ENCODE measurements at places on chromosomes 5 and 9.

DNA sequence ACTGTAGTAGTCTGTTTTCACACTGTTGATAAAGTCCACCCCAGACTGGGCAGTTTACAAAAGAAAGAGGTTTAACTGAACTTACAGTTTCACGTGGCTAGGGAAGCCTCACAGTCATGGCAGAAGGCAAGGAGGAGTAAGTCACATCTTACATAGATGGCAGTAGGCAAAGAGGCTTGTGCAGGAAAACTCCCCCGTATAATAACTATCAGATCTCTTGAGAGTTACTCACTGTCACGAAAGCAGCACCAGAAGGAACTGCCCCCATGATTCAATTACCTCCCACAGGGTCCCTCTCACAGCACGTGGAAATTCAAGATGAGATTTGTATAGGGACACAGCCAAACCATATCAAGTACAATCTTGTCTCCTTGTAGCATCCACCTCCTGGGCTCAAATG lies 21.1 kb downstream of the PARP8 start:
- DNase-seq, result no peak

DNA sequence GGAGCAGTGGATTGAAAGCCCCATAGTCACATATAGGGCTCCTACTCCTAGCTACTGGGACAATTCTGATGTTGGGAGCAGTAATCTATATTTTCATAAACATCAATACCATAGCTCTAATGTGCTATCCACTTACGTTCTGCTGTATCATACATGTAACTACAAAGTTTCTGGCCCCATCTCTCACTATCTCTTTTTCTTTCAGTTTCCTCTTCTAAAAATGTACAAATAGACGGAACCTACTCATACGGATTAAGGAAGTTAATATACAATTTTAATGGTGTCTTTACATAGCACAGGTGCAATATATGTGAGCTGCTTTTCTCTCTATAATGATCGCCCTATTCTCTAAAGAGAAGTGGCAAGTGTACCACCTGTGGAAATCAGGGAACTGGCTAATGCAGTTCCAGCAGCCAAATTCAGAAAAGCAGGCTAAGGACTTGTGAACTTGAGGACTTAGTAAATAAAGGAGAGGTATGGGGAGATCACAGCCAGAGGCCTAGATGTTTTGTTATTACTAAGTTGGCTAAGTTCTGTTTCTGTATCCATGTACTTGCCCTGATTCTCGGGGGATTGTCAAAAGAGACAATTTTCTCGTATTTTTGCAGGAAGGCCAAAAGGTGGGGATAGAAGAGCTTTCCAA lies 1021.9 kb downstream of the CDH12 start:
- DNase-seq, result no peak

DNA sequence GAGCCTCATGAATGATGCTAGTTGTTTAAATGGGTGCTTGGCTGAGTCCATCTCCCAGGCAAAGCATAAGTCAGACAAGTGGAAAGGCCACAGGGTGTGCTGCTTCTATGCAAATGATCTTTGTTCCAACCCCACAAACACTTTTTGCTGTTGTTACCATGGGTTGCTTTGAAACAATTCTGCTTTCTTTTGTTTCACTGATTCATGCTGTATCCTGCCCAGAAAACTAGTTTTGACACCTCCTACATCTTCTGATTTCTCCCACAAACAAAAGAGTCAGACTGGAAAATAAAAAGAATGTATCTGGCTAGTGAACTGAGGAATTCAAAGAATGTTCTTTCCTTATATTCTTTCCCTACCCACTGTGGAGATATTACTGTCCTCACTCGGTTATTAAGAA lies 298.6 kb downstream of the DIRAS2 start:
- no peak for DNase-seq

- DNase-seq, result no peak
Measured at GRCh38 chr5:38045446-38045845, 205.6 kb upstream of the GDNF start.

DNA sequence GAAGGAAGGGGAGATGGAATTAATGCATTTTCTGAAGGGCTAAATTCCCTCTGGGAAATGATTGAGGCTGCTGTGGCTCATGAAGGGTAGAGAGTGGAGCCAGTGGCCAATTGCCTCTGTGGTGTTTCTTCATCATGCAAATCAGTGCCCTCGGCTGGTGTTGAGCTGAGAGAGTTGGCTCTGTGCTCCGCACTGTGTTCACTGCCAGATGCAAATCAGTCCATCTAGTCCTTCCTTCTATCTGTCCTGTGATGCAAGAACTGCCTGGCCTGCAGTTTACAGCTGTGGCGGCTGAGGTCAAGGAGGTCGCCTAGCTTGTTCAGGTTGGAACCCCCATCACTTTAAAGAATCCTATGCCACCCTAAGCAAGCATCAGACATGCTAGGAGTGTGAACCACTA lies 6.0 kb downstream of the TMEM171 start:
- DNase-seq, result no peak

- no peak for DNase-seq
Measured at GRCh38 chr9:99678566-99678965, 143.1 kb upstream of the NR4A3 start.

DNA sequence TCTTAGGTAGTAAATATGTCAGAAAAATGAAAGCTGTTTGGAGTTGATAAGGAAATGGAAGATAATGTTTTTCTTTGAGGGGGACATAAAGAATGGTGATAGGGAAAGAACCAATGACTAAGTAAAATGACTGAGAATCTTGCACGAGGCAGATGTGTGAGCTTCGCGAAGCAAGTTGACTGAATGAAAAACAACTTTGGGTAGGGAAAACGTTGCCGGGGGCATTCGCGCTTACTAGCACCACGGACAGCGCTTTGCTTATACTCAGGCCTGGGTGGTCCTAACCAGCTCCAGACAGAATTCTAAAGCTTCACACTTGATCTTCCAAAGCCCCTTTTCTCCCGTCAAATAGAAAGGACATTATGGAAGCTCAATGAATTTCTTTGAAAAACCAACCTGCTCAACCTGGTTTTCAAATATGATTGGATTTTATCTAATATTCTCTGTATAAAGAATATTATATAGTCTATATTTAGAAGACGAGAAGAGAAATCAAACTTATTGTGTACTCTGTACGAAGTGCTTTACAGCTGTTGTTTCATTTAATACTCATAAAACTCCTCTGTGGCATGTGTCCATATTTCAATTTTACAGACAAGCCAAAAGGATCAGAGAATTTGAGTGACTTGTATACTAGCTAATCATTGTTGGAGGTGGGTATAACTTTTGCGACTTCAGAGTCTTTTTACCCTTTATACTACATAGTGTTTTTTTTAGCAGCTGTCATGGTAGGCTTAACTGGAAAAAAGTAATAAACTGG lies 1.9 kb upstream of the CDKN2B start:
- no peak for DNase-seq

Data from left renal cortex interstitium (tissue), 4 donors.